IPS DF 6.9 (cell line): ENCODE measurements at places on chromosomes 7 and 10.

- DNase-seq: no peak
Observed at GRCh38 chr7:142771353-142771723, 568 bp downstream of the PRSS2 start.

- DNase-seq: no peak
Observed at GRCh38 chr7:25313526-25313925, 85.2 kb upstream of the NPVF start.

GRCh38 chr7:71454981-71455380 is 323.0 kb downstream of the GALNT17 start:
- DNase-seq: no peak

- no peak for DNase-seq
Observed at GRCh38 chr7:16638282-16639280, 7.0 kb downstream of the ANKMY2 start.

DNA sequence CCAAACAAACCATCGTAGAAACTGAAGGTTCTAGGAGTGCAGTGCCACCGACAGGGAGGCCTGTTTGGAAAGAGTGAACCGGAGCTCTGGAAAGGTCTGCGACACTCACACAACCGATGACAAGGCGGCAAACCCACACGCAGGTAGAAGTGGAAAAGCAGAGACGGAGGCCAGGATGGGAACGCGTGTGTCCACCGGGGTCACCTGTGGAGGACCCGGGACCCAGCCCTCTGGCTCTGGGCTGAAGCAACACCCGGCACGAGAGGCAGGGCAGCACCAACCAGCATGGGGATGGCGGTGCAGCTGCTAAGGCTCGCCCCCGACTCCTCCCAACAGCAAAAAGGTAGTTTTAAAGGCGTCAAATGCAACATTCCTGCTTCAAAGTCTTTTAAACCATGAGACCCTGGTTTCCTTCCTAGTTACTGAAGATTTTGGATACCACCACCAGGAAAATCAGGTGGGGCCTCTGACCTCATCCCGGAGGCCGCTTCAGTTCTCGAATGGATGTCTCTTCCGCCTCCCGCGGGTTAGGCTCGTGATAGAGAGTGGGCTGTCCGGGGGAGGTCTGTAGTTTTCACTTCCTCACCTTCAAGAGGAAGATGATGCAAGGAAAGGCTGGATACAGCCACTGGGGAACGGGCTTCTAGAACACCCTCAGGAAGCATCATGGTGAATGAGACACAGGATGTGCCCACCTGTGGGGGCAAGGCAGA is 115.5 kb downstream of the SMURF1 start:
- no peak for DNase-seq

- DNase-seq: peak; percentile 25
Observed at GRCh38 chr10:110311357-110311949, 6.7 kb upstream of the SMNDC1 start.

- no peak for DNase-seq
Observed at GRCh38 chr10:118573512-118573911, 21.9 kb downstream of the PRLHR start.

- DNase-seq: no peak
Observed at GRCh38 chr10:113746217-113746957, 5.1 kb upstream of the PLEKHS1 start.

- no peak for DNase-seq
Observed at GRCh38 chr10:119327096-119327745, 119.8 kb downstream of the GRK5 start.

GRCh38 chr7:36279200-36279925 is 110.3 kb upstream of the ANLN start:
- DNase-seq: no peak

DNA sequence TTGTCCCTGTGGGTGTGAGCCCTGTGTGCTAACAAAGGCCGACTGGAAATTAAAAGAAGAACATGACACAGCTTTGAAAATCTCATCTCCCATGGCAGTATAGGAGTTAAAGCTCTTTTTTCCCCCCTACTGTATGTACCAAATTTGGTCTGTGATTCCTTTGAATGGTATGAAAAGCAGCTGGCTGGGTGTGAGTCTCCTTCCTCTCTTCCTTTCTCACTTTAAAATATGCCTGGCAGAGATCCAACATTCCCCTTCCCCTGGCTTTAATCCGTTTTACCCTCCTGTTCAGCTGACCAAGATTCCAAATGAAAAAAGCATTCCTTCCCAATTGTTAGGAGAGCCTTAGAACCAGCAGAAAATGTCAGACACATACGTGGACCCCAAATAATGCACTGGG is 225.0 kb upstream of the CELF2 start:
- DNase-seq: no peak
